NCI-H69 (cell line): ENCODE measurements at places on chromosomes 7 and 10.
A peak's percentile ranks its signal among the peaks of the same experiment; 100 is the strongest.

DNA sequence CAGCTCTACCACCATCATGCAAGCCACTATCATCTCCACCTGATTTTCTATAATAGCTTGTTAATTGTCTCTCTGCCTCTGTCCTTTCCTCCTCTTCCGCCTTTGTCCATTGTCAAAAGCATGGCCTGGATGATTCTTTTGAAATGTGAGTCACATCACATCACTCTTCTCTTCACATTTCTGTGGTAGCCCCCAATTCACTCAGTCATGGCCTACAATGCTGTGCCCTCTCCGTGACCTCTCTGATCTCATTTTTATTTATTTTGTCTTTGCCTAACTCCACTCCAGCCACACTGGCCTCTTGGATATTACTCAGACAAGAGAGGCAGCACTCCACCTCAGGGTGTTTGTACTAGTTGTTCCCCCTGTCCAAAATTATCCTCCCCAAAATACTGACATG lies 4.9 kb upstream of the ABCB4 start:
- DNase-seq = no peak

DNA sequence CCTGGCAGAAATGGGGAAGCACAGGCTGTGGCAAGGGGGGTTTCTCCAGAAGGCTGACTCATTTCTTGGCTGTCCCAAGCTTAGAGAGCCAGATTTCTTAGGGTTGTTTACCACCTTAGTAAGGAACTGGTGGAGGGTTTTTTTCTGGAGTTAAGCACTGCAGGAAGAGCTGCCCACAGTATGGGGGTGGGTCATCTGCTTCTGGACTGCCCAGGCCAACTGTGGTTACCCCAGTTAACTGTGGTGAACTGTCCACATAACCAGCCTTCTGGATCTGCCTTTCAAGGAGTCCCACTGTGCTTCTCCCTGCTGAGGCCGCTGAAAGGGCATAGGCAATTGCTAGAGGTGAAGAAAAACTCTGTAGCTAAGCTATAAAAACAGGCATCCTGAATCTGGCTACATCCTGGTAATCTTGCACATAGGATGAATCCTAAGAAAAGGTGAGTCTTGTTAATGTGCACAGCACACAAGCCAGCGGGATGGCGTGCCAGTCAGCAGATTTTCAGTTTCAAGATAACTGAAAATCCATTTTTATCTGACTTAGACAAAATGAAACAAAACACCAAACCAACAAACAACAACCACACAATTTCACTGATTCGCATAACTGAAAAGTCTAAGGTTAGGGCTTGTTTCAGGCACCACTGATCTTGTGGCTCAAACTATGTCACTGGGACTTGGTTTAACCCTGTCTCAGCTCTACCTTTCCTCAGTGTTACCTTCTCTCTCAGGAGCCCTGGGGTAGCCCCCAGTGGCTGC lies 21.6 kb upstream of the TSPAN33 start:
- no peak for DNase-seq

- DNase-seq = no peak
Observed at GRCh38 chr10:125411724-125412123, 251.4 kb upstream of the CTBP2 start.

GRCh38 chr7:153022475-153023193 lies 263.1 kb downstream of the ACTR3B start:
- DNase-seq = peak; percentile 98

- no peak for DNase-seq
Observed at GRCh38 chr7:1674161-1675035, 4.3 kb downstream of the ELFN1 start.

GRCh38 chr7:19558527-19558926 lies 150.3 kb downstream of the POLR1F start:
- no peak for DNase-seq

DNA sequence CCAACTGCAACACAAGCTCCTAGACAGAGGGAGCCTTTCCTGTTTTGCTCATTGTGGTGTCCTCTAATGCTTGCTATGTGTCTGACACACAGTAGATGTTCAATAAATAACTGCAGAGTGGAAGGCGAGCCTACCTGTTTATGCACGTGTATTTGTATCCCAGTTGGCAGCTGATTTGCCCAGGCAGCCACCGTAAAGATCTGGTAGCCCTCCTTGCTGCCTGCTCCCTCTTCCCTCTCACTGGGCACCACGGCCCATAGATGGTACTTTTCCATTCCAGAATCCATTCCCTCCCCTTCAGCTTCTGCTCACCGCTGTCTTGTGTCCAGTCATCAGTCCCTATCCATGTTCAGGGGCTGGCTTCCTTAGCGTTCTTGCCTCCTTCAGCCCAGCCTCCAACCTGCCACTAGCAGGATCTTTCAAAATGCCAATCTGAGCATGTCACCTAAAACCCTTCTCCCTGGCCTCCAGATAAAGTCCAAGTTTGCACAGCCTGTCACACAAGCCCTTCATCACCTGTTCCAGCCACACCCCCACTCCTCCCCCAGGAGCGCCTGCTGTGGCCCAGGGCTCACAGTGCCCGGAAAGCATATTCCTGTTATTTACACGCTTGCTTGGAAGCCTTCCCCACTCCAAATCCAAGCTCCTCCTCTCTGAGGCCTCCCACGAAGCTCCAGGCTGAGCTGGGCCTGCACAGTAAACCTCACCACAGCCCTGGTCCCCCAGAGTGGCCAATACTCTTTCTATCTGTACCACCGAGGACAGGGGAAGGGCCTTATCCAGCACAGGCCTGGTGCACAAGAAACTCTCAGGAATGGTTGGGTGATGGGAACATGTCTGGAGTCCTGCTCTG lies 21.0 kb downstream of the ZCCHC24 start:
- peak; percentile 79 for DNase-seq

GRCh38 chr10:128257428-128257827 lies 131.2 kb upstream of the MKI67 start:
- DNase-seq = no peak

DNA sequence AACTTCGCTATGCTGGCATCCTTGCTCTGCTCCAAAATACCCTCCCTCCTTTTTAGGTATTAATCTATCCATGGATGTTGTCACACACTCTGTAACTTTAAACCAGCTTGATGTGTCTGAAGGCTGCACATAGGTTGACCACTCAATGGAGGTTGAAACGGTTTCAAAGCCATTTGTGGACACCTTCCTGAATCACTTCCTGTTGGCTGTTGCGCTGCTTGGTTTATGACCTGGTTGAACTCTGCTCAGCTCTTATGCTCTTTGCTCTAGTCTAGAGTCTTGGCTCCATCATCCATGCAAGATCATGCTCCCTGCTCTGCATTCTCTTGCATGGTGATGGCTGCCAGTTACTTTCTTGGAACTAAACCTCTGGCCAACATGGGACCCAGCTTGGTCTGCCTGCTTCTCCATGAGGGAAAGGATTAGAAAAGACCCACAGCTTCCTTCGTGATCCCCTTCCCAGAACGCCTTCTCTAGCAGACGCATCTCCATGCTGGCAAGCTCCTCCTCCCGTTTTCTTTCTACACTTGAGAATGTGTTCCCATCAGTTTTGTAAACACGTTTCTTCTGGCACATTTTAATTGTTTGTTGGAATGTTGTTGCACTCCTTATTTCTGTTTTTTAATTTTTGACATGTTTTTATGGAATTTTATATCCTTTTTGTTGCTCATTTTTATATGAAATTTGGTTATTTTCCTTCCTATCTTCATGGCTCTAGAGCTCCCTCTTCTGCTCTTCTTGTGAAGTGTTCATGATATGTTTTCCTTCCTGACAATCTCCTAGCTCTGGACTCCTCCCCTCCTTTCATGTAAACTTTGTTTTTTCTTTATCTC lies 149.8 kb downstream of the XPNPEP1 start:
- DNase-seq = peak; percentile 20

DNA sequence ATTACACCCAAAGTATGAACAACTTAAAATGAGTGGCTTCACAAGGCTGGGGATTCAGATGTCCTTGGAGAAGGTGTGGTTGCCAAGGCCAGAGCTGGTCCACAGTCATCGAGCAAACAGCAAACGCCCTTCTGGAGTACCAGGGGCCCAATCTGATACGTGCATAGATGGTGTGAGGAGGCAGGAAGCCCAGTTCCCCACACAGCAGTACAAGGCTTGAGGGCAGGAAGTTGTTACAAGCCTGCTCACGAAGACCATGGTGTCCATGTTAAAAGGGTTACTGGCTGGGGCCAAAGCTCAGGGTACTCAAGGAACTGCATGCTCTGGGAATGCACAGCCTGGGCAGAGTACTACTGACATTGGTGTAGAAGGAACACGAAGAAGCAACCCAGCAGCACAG lies 4.6 kb upstream of the ANKRD26 start:
- DNase-seq = no peak

GRCh38 chr10:79320820-79321493 lies 26.3 kb upstream of the PPIF start:
- no peak for DNase-seq

- DNase-seq = no peak
Observed at GRCh38 chr10:10792681-10793080, 225.0 kb upstream of the CELF2 start.

DNA sequence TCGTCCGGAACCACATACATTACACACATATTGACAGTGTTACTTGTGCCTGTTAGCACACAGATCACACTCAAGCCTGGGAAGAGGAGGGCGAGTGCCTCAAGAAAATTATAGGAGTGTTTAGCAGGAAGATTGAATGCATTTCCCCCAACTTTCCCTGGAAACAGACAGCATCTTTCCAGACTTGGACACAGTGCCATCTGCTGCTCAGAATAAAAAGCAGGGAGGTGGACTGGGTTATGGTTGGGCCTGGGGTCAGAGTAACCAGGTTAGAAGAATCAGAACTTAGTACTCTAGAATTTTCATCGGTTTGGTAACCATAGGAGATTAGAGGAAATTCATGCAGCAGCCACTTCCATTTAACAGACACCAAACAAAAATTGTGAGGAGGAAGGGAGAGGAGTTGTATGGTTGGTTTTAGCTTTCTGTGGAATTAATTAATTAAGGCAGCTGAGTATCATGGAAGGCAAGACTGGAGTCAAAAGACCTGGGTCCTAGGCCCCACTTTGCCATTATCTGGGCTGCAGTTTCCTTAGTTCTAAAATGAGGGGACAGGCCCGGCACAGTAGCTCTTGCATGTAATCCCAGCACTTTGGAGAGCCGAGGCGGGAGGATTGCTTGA lies 43.4 kb upstream of the OPTN start:
- peak; percentile 24 for DNase-seq

DNA sequence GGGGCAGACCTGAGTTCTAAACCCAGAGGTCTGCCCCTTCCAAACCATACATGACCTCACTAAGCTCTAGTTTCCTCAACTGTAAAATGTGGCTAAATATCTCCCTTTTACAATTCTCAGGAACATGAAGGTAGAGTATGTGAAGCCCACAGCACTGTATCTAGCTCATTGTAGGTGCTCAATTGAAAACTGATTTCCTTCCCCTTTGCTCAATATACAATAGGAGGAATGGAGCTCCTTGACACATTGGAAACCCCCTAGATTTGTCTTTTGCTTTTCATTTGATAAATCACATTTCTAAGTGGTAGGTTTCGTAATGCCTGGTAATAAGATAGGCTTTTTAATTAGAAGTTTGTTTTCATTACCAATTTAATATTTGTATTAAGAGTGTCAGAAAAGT lies 153.3 kb downstream of the ARID5B start:
- no peak for DNase-seq

- DNase-seq = no peak
Observed at GRCh38 chr10:121519901-121520493, 78.2 kb downstream of the FGFR2 start.

- peak; percentile 85 for DNase-seq
Observed at GRCh38 chr7:157851501-157852067, 514.8 kb downstream of the DNAJB6 start.

DNA sequence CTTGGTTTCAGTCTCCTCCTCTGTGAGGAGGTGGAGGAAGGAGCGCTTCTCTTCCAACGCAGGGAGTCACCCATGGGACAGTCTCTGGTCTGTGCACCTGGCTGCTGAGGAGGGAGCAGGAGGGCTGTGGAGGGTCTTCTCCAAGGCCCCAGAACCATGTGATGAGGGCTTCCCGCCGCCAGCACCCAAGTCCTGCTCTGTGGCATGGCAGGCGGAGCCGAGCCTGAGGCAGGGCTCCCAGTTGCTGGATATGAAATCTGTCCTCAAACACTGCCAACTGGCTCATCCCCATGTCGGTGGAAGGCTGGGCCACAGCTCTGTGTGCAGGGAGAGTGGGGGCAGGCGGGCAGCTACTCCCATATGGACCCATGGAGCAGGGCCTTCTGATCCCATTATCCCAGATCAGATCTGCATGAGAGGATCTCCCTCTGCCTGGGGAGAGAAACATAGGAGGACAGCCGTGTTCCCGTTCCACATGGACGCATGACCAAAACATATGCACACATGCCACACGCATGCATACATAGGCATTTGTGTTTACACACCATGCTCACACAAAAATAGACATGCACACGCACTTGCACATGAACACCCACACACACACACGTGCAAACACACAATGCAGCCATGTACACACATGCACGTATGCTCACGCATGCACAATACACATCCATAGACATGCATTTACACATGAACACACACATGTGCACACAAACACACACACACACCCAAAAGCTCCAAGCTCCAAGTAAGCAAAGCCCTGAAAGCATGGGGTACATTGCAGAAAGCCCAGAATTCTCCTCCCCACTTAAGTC lies 38.8 kb upstream of the EN2 start:
- no peak for DNase-seq

DNA sequence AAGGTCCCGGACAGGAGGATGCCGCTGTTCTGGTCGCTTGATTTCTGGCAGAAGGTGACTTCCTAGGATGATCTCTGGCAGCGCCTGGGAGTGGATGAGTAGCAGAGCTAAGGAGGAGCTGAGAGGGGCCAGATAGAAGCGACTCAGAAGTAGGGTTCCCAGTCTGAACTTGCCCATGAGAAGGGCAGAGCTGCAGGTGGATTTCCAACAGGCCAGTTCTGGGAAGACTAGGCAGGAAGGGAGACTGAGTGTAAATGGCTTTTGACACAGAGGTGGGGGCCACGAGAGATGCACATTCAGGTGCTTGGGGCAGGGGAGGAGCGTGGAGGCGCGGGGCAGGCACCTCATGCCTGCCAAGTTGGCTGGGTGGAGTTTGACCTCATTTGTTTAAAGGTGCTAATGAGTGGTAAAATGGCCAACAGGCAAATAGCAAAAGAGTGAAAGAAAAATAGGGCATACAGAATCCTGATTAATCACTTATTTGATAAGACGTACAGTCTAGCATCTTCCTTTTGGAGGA lies 58.8 kb downstream of the SHH start:
- DNase-seq = peak; percentile 36
